SIG-M5 (cell line): ENCODE measurements at places on chromosomes 3 and 15.

- DNase-seq: no peak
These were observed 138.0 kb upstream of the ALCAM start for GRCh38 chr3:105228696-105229095.

- DNase-seq: no peak
These were observed 87.3 kb upstream of the ROPN1 start for GRCh38 chr3:124078953-124079911.

GRCh38 chr15:98635848-98636247, 12.5 kb upstream of the IGF1R start:
- no peak for DNase-seq

DNA sequence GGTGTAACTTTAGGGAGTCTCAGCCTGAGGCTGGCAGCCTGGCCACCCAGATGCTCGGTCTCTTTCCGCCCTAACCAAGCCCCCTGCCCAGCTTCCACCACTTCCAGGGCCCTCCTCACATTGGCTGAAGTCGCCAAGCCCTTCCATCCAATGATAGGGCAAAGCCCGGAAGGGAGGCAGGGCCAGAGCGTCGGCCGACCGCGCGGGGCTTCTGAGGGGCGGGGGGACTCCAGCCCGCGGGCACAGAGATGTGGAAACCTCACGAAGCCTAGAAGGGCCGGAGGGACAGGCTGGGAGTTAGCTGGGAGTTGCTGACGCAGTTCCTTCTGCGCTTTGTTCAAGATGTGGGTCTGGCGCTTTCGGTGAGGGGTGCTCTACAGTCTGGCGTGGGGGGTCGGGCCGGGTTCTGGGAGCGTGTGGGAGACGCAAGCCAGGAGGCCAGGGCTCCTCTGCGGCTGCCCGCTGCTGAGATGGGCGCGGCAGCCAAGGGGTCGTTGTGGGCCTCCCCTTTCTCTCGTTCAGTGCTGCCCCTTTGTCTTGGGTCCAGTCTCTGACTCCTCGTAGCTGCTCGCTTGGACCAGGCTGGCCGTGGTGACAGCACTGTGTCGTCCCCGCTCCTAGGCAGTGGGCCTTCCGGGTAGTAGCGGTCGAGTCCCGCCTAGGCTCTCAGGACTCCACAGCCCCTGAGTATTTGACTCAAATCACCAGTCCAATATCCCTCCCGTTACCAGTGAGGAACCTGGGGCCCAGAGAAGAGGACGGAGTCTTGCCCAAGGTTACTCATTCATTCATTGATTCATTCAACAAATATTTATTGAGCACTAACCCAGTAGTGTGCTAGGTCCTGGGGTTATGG, at the start of gene ZNF660:
Gene ZNF660, plus strand, starts transcription at position 319 of the 856 bp plus-strand sequence. CDS start 9,230 bp downstream, outside the sequence.
- no peak for DNase-seq

DNA sequence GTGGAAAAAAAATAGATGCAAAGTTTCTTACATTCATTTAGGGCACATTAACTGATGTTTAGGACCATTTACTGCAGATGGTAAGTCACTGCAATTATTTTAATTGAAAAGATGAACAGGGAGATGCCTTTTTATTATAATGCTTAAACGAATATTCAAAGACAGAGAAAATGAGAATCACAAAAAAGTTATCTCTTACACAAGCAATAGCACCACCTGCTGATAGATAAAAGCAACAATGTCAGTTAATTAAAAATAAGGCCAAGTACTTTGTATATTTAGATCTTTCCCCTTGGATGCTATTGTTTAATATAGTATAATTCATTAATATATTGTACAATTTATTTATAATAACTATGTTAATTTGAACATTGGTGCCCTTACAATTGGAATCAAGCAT, 55.9 kb downstream of the IFT80 start:
- DNase-seq: no peak

- no peak for DNase-seq
These were observed 33.0 kb downstream of the SYNM start for GRCh38 chr15:99137877-99138276.

DNA sequence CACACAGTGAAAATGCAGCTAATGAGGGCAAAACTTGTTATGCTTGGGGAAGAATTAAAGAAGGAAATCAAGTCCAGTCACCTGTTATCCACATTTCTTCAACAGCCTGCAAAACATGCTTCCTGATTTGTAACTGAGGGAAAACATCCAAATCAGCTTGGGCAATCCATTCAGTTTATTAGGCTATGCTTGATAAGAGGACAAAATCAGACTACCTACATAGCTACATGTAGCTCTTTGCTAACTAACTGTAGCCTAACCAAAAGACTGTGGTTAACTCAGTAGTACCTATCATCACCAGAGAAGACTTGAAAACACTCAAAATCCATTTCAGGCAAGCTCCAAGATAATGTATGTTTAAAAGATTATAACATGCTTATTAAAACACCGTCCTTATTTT, 436.4 kb downstream of the SHQ1 start:
- no peak for DNase-seq

DNA sequence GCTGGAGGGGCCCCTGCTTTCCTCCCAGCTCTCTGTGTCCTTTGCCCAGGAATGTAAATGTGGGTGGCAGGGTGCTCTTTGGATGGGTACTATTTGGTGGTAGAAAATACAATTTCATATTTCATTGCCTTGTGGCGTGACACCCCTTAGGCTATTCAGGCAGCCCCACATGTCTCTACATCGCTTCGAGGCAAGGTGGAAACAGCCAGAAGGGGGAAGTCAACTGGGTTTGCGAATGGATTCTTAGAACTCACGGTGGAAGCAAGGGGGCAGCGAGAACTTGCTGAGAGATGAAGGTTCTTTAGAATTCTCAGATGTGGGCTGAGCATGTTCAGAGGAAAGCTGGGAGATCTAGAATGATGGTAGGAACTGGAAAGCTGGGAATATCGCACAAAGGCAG, 25.3 kb downstream of the PLA2G4D start:
- DNase-seq: no peak

GRCh38 chr3:177931346-177931745, 604.9 kb upstream of the KCNMB2 start:
- no peak for DNase-seq

GRCh38 chr3:14379843-14380242, 22.6 kb upstream of the SLC6A6 start:
- no peak for DNase-seq

DNA sequence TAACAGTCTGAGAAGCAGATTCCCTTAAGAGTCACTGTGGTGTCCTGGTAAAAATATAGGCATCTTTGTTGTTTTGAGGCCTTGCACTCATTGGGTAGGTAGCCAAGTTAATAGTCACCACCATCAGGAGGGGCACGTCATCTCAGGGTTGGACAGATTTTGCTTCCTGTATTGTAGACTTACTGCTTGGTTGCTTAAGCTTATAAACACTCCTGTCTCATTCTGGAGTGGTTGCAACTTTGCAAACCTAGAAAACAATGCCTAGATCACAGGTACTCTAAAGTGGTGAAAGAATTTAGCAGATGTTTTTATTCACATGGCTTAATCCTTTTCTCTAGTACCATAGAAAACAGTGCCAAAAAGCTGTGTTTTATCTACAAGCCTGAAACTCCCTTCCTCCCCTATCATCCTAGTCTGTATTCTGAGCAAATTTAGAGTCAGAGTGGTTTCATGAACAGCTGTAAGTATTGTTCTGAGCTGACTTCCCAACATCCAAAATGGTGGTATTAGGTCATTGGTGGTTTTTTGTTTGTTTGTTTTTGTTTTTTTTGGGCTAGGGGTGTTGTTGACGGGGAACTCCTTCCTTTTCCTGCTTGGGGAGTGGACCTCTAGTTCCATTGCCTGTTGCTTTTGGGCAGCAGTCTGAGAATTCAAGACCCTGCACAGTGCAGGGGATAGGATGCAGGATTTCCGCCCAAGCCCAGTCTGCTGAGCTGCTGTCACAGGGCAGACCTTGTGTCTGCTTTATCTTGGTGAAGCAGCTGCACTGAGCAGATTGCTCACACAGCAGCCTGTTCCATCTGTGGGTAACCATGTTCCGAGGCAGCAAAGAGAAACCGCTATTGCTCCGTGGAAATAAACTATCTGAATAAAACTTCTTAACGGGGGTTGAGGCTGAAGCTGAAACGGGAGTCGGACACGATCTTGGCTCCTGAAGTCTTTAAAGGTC, 202.0 kb downstream of the AKAP13 start:
- no peak for DNase-seq

DNA sequence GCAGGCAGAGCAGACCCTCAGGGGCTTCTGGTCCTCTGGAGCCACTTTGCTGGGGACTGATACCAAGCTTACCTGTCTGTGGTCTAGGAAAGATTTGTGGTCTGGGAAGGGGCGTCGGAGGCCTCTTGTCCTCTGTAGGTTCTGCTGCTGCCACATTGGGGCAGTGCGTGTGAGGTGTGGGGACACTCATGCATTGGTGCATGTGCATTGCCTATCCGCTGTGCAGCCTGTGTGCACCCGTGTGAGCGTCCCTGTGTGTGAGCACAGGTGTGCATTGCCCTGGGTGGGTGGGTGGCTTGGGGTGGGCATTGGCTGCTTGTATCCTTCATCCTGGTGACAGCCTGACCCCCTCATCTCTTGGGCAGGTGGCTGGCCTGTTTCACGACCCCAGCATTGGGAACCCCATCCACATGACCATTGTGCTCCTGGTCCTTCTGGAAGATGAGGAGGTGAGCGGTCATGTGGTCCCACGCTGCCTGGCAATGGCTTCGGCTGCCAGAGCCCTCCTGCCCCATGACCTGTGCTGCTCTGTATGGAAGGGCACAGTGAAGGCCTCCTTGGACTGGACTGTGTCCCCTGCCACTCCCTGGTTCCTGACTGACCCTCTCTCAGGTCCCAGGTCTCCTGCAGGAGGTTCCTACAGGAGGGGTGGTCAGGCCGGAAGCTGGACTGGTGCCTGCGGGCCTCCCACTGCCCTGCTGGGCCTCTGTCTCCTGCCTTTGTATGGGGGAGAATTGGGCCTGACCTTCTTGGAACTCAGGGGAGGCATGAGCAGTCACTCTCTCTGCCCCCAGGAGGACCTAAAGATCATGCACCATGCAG, 41.5 kb downstream of the SAXO2 start:
- no peak for DNase-seq

DNA sequence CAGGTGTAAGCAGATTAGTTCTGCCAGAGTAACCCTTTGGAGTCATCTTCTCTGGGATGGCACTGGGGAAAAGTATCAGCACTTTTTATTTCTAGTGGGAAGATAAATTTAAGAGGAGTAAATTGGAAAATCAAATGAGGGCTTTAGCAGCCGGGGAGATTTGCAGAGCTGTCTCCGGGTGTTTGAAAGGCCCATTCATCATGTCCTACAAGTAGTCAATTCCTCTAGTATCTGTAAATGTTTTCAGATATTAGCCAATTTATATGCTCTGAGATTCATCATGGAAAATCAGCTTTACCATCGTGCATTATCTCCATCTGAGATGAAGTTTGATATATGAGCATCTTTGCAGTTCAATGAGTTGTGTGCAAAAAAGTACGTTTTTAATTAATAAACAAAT, 93.6 kb downstream of the CDIN1 start:
- DNase-seq: no peak

DNA sequence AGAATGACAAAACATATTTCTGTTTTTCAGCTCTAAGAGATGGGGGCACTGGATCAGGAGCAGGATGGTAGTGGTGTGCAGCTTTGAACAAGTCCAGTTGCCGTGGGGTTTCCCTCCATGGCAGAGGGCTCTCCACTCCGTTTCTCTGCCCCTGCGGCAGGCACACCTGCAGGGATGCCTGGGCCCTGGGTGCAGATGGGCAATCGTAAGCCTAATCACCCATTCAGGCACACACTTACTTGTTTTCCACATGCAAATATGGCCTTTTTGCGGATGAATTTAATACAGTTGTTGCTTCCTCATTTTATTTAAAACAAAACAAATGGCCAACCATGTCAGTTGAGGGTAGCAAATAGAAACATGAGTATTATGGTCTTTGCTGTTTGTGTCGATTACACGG, 85.1 kb downstream of the LPP start:
- DNase-seq: no peak

DNA sequence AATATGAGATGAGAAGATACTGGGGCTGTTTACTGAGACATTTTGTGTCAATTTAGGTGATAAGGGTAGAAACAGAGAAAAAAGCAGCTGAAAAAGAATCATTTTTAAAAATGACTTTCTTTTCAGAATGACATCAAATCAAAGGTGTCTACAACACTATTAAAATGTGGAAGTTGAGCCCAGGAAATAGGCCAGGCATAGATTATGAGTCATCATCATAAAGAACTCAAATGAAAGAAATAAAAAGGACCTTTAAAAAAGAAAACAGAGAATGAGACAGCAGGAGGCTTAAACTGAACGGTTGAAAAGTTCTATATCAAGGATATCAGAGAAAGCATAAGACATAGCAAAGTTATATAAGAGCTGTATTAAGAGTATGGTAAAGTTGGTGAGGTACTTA, 442.5 kb downstream of the CNTN6 start:
- DNase-seq: no peak

DNA sequence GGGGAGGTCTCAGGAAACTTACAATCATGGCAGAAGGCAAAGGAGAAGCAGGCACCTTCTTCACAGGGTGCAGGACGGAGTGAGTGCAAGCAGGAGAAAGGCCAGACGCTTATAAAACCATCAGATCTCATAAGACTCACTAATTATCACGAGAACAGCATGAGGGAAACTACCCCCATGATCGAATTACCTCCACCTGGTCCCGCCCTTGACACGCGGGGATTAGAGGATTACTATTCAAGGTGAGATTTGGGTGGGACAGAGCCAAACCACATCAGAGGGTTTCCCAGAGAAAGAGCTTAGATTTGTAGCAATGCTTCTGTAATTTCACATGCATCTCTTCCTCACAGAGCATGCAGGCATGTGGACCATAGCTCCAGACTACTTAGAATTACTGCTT, 615.7 kb upstream of the UBE2E2 start:
- DNase-seq: no peak

GRCh38 chr3:119810018-119810435, 28.1 kb downstream of the NR1I2 start:
- DNase-seq: no peak

DNA sequence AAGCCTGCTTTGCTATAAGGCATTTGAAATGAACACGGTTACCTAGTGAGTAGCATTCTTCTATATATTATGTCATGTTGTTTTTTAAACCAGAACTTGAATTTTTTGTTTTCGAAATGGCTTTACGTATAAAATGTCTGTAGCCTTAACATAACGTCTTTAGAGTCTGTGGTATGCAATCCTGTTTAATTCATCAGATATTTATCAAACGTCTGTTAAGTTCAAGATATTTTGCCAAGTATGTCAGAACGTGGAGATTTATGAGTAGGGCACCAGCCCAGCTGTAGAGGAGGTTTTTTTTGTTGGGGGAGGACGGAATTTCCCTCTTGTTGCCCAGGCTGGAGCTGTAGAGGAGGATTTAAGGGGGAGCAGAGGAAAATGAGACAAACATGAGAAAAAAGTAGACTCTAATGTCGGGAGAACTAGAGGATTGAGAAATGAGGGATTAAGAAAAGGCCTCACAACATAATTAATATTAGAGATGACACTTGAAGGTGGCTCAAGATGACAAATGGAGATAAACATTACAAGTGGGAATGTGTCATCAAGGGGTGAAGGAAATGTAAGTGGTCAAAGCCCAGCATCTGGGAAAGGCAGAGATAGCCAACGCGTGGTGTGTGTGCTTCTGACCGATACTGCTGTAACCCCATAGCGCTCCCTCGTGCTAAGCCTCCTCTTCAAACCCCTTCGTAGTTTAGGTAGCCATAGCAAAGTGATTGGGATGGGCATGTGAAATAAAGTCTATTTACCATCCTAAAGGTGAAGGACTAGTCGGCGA, 154.0 kb upstream of the GOLGA6L4 start:
- no peak for DNase-seq

GRCh38 chr15:40858706-40859105, 14.9 kb downstream of the SPINT1 start:
- DNase-seq: no peak

GRCh38 chr15:93213281-93213680, 124.3 kb upstream of the RGMA start:
- DNase-seq: no peak
